ENCODE measurements at places on chromosomes 2 and 18.
A peak's percentile ranks its signal among the peaks of the same experiment; 100 is the strongest.

DNA sequence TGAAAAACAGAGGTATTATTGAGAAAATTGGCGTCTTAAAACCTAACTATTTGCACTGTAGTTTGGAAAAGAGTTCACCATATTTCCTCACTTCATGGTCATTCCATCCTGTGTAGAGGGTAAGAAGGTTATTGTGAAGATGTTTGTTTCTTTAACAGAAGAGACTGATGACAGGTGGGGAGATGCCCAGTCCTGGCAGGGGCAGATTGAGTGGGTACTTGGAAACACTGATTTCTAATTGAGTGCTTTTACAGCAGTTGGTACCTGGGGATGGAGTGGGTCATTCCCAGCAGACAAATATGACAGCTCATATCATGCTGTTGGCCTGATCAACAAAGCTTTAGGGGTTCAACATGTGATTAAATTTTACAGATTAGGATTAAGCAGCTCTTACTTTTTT, 67.5 kb downstream of the MYOM1 start:
- DNase-seq: no peak

GRCh38 chr2:235357881-235358280, 136.0 kb upstream of the AGAP1 start:
- no peak for DNase-seq

DNA sequence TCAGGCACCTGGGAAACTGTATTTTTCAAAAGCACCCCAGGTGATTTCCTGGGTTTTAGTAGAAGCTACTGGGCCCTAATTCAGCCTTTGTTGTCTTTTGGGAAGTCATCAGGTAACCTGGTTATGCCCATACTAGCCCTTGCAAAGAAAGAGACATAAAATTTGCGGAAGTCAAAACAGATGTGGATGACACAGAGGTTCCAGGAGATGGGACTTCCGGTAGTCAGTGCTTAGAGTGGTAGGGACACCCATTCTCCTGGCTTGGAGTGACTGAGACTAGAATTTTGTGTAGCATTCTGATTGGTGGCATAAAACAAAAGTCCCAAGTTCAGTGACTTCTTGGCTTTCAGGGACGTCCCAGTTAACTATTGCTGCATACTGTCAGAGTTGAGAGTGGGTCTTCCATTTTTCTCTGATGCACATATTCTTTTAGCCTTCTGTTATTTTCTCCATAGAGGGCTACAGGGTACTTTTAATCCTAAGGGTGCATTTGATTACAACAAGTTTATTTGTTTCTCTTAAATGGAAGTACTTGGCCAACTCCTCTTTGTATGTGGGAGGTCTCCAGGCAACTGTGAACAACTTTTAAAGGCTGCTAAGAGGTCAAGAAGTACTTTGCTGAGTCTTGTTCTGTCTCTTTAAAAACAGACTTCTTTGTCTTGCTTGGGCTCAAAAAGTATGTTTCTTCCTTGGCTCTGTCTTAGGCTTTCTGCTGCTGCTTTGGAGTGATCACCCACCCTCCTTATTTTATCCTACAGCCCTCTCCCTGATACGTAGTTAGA, 8.8 kb downstream of the NAB1 start:
- no peak for DNase-seq

DNA sequence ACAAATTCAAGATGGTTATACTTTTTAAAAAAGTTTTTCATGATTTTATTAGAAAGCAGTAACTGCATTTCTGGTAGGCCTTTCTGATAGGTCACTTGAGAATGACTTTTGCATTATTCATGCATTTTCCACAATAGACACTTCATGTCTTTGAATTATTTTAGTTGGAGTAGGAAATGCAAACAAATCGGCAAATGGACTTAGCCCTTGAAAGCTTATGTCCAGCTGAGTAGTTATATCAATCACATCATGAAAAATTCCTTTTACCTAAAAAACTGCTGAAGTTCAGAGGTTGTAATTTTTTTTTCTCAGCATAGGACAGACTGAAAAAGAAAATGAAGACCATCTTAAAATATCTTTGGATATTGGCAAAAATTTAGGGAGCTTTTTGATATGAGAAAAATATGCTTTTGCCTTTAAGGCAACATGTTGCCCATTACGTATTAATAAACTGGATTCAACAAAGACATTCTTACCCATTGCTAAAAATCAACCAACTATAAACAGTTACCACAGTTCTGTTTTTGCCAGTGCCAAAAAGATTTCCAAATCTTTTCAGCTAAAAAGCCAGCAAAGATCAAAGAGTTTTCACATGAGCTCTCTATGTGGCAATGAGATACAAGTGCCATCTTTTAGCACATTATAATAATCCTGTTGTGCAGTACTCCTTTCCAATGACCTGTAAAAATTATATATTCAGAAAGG, 45.5 kb upstream of the FRZB start:
- DNase-seq: no peak

- DNase-seq: no peak
These were observed 13.9 kb upstream of the KYNU start for GRCh38 chr2:142863485-142863961.

DNA sequence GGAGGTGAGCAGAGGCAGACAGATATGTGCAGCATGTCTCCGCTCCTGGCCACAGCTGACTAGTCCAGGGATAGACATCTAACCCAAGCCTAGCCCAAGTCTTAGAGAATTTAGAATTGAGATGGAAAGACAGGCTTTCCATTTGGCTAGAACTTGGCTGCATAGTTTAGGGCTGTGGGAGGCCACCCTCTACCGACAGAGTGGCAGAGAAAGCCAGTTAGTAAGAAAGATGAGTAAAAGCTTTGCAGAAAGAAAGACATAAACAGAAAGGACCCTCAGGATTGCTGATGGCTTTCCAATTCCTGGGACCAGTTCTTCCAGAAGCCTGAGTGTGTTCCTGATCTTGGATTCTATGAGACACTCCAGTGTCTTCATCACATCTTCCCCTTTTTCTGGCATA, 62.1 kb downstream of the DYM start:
- no peak for DNase-seq

DNA sequence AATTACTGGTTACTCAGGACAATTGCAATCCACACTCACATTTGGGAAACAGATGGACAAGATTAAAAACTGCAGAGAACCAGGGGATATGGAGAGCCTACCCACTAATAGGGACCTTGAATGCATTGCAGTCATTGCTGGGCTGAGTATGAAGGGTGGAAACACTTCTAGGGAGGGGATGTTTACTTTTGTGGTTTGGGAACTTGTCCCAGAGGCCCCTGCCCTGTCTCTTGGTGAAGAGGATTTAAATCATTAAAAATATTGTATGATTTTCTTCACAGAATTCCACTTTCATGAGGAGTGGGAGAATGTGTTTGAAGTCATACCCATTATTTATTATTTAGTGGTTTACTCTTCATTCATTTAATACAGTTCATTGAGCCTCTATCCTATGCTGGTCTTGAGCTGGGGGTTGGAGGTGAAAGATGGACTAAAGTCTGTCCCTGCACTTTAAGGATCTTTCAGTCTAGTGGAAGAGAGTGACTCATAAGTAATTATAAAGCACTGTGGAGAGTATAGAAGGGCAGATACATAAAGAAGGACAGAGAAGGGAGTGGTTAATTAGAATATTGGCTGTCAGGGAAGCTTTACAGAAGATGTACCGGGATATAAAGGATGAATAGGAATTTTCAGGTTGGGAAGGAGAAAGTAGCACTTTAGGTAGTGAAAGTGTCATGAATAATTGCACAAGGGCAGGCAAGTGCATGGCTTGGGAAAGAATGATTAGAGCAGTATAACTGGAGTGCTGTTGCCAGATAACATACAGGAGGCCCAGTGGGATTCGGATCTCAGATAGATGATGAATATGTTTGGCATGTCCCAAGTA, 313.4 kb downstream of the LPIN1 start:
- no peak for DNase-seq

DNA sequence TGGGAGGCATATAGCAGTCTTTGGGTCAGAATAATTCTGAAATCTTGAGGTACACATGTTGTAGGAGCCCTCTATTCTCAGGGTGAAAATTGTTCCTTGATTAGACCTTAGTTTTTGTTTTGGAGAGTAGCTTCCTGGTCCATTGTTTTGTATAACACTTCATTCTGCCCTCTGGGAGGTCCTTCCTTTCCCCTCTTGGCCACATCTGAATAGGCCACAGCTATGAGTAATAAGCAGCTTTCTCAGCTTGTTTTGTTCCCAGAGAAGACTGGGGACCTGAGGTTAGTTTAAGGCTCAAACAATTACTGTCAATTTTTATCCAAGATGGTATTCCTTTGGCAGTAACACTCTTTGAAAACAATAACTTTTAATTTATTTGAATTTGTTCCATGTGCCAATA, 72.6 kb upstream of the NOL4 start:
- DNase-seq: no peak

DNA sequence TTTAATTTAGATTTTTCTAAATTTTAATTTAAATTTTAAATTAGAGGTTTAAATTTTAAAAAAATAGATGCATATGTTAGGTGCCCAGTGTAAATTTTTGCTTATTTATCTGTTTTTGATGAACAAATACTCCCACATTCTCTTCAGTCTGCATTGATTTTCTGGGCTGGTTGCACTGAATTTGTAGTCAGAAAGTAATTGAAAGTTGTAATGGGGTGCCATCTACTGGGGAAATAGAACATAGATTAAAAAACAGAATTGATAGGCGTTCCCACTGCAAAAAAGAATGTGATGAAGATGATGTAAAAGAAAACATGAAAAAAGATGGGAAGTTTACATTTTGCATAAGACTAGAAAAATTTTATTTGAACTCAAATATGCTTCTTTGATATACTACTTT, 51.7 kb upstream of the CCDC85A start:
- DNase-seq: no peak

- DNase-seq: no peak
These were observed 76.0 kb downstream of the EPC2 start for GRCh38 chr2:148720501-148721001.

GRCh38 chr2:2743164-2743571, 412.1 kb upstream of the MYT1L start:
- peak; percentile 71 for DNase-seq

GRCh38 chr2:12205086-12205485, 458.7 kb downstream of the LPIN1 start:
- DNase-seq: no peak

- no peak for DNase-seq
These were observed 203.6 kb downstream of the NCKAP5 start for GRCh38 chr2:133364636-133365035.

DNA sequence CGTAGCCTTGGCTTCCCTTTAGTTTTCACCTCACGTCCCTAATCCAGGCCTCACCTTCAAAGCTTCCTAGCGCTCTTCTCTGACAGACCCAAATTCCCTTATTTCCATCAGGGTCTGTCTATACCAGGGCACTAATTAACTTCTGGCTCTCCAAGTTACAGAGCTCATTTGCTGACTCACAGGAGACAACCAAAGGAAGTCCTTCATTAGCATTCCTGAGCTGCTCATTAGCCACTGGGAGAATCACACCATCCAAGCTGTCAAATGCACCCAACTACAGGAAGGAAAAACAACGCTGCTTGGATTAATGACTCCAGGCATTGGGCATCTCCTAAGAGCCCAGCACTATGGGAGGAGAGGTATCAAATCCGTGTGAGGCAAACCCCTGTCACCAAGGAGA, 109.8 kb upstream of the ALK start:
- no peak for DNase-seq

DNA sequence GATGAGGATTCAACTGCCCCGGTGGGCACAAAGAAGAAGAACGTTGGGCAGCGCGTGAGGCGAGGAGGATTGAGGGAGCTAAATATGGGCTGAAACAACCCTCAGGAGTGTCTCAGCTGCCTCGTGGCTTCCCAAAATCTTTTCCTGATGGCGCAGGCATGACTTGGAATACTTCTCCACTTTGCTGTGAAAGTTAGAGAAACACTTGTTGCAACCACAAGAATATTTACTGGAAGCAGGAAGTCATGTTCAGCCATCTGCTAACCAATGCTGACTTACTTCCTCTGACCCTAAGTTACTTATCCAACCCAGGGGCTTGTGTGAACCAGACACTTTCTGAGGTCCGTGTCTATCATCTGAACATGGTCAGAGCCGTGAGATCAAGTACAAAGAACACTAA, 148.8 kb downstream of the ARL4C start:
- peak; percentile 69 for DNase-seq

GRCh38 chr2:86330001-86330400, 7.4 kb downstream of the REEP1 start:
- DNase-seq: no peak

- no peak for DNase-seq
These were observed 3.3 kb downstream of the TWSG1 start for GRCh38 chr18:9337873-9338272.

- no peak for DNase-seq
These were observed 143.5 kb downstream of the TGIF1 start for GRCh38 chr18:3593381-3593903.

DNA sequence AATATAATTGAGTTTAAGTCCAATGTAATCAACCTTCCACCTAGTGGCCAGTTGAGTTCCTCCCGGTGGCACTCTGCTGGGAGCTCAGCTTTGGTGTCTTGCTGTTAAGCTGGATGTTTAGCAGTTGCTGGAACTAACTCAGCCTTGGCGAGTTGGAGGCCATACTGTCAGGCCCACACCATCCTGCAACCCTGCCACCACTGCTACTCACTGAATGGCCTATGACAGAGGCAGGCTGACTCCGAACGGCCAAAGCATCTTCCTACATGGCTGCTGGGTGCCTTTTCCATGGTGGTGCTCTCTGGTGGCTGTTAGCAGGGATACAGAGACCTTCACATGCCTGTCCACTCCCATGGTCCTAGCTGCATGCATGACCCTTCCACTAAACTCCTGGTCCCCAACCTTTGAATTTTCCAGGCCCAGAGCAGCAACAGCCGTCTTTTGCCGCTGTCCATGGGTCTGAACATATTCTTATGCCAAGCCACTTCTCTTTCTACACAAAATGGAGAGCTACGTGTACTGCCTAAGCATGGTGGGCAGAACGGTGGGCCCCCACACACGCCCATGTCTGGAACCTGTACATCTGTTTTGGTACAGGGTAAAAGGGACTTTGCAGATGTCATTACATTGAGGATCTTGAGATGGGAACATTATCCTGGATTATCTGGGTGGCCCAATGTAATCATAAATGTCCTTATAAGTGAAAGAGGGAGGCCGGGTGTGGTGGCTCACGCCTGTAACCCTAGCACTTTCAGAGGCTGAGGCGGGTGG, 15.0 kb upstream of the TRAF3IP1 start:
- DNase-seq: peak; percentile 27

- DNase-seq: no peak
These were observed 28.2 kb downstream of the SDC1 start for GRCh38 chr2:20196657-20197161.

- DNase-seq: no peak
These were observed 616.8 kb upstream of the VRK2 start for GRCh38 chr2:57429831-57430230.

DNA sequence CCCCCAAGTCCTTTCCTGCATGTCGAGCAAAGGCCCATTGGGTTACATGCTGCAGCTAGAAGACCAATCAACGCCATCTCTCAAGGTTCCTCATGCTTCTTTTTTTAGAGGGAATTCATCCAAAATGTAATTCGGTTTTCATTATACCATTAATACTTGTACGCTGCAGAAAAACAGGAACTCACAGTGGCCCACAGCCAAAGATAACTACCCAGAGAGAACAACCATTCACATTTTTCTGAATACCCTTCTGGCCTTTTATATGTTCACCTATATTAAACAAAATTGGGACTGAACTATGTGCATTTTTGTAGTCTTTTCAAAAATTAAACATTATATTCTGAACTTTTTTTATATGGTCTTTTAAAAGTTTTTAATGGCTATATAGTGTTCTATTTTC, 25.8 kb downstream of the FARP2 start:
- no peak for DNase-seq
